Thyroid gland (tissue), 4 donors: ENCODE measurements at places on chromosomes 5 and 9. TPM values are rescaled to one million over a fixed set of nuclear protein-coding genes. Genes with fewer than 3 reads are reported as not detected.

Gene TUSC1
- 41.1 TPM for total RNA-seq

Gene PCDHGC4
- 2.5 TPM for total RNA-seq

- DNase-seq: no peak
Observed at GRCh38 chr5:14773588-14773987, 98.0 kb downstream of the ANKH start.

DNA sequence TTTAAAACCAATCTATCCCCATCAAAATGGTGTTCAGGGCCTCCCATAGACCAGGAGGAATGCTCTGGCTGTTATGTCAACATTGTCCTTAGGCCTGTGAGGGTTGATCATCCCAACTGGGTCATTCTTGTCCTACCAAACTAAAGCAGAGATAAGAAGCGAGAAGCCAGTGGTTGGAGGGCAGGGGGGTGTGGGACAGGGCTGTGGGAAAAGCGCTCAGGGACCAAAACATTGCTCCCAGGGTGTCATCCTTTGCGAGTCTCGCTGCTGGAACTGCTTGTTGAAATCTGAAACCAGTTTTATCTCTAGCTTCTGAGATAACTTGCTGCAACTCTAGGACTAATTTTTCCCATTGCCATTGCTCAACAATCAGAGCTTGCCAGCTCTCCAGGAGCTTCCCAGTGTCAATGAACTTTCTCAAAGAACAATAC lies 48.1 kb downstream of the SPATA31C2 start:
- no peak for DNase-seq

DNA sequence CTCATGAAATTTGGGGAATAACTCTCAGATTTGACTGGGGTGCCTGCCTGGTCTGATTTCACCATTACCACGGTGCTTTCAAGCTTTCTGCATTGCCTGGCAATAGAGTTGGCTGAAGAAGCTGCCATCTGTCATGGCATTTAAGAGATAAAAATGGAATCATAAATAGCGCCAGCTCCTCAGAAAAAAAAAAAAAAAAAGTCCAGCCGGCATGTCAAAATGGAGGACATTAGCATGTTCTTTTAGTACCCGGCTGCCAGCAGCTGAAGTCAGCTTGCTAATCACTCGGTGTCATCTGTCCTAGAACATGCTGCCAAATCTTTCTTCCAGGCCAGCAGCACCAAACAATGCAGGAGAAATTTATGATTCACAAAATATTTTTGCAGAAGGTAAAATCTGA lies 57.7 kb upstream of the CER1 start:
- DNase-seq: no peak
